ENCODE measurements at places on chromosomes 3 and 15. TPM values are rescaled to one million over a fixed set of nuclear protein-coding genes. Genes with fewer than 3 reads are reported as not detected.

DNA sequence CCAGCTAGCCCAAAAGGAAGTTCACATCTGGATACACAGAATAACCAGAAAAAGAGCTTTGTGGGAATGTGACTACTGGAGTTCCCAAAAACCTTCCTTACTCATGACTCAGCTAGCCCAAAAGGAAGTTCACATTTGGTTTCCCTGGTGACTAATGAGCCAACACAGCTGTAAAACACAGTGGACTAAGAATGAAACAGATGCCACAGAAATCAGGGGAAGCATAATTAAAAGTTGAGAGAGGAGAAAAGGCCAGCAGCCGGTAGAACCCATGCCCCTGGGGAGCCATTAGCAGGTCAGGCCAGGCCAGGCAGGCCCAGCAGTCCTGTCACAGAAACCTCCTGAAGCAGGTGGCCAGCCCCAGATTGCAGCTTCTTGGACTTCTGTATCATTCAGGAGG, 130.3 kb downstream of the GHSR start:
- DNase-seq, result peak; percentile 75

DNA sequence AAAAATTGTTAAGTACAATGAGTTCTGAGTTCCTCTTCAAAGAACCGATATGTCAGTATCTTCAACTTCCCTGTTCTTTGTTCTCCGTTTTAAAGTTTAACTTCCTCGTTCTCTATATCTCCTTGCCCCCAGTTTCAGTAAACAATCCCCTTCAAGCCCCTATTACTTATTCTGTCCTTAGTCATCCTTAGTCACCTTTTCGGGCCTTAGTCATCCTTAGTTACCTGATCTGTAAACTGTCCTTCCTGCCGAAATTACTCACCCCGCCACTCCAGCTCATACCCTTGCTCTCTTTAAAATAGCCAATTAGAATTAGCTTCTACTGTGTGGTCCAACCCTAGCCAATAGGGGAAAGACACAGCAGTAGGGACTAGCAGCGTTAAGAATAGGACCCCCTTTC, 1165.6 kb downstream of the NSUN3 start:
- no peak for DNase-seq

DNA sequence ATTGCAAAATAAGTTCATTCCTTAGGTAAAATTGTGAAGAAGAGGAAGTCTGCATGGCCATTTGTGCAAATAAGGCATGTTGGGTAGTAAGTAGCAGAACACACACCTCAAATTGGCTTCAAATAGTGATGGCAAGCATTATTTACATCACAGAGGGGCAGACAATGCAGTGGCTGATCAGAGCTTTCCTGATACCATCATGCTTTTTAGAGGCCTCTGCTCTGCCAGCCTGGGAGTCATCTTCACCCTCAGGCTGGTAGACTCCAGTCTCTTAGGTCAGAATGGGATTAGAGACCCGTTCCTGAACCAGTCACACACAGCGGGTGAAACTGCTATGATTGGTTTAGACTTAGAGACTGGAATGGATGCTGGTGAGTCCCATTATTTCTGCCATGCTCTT, 396.0 kb upstream of the MCTP2 start:
- DNase-seq, result no peak

DNA sequence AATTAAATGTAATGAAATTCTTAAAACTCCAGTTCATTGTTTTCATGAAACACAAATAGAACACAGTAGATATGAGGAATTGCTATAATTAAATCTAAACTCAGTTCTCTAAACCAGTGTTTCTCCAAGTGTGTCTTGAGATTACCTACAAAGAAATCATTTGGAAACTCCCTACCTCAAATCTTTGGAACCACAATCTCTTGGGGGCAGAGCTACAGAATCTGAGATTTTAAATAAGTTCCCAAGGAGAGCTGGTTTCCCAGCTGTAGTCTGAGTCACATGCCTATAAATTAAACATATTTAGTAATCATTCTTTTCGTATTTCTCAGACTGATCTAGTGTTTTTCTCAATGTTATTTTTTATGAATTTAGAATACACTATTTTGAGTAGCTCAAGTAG, 17.0 kb upstream of the ACTC1 start:
- no peak for DNase-seq

- no peak for DNase-seq
Measured at GRCh38 chr3:40387001-40387894, at the start of gene ENTPD3. TSS of gene ENTPD3 (plus strand) at chr3:40387184. CDS start at chr3:40388058, 874 bp downstream.

- DNase-seq, result no peak
Measured at GRCh38 chr15:33851079-33851478, 117.2 kb upstream of the CHRM5 start.

GRCh38 chr3:20480786-20481365, 294.9 kb upstream of the SGO1 start:
- no peak for DNase-seq

CLDN1 gene
- total RNA-seq, result 2.4 TPM
